ENCODE measurements at places on chromosomes 1 and 21. TPM values are rescaled to one million over a fixed set of nuclear protein-coding genes. Genes with fewer than 3 reads are reported as not detected.

VHLL gene
- total RNA-seq = not detected

SRSF10 gene
- 206 TPM for total RNA-seq

KIF21B gene
- 93.5 TPM for total RNA-seq

CREG1 gene
- 9.7 TPM for total RNA-seq

NENF gene
- 27.7 TPM for total RNA-seq

ILDR2 gene
- 15.1 TPM for total RNA-seq

RPTN gene
- not detected for total RNA-seq

PGLYRP3 gene
- total RNA-seq = not detected

ZSCAN20 gene
- total RNA-seq = 3.2 TPM

CFAP141 gene
- total RNA-seq = not detected

EDN2 gene
- total RNA-seq = not detected

TBX15 gene
- total RNA-seq = not detected

TRMT1L gene
- 25.6 TPM for total RNA-seq

KCNK2 gene
- total RNA-seq = not detected

LIN9 gene
- 10.2 TPM for total RNA-seq

CCDC181 gene
- not detected for total RNA-seq

PRAMEF1 gene
- total RNA-seq = not detected

AMPD1 gene
- not detected for total RNA-seq

CIART gene
- 3.6 TPM for total RNA-seq

CFAP107 gene
- total RNA-seq = not detected

RGS1 gene
- total RNA-seq = 29.4 TPM

ESRRG gene
- not detected for total RNA-seq

ELAPOR1 gene
- 4.7 TPM for total RNA-seq

GRCh38 chr1:153922076-153922971 lies 448 bp downstream of the GATAD2B start:
- DNase-seq = peak; percentile 82

GRCh38 chr1:226827968-226828513 lies 42.4 kb upstream of the PSEN2 start:
- peak; percentile 97 for DNase-seq

DNA sequence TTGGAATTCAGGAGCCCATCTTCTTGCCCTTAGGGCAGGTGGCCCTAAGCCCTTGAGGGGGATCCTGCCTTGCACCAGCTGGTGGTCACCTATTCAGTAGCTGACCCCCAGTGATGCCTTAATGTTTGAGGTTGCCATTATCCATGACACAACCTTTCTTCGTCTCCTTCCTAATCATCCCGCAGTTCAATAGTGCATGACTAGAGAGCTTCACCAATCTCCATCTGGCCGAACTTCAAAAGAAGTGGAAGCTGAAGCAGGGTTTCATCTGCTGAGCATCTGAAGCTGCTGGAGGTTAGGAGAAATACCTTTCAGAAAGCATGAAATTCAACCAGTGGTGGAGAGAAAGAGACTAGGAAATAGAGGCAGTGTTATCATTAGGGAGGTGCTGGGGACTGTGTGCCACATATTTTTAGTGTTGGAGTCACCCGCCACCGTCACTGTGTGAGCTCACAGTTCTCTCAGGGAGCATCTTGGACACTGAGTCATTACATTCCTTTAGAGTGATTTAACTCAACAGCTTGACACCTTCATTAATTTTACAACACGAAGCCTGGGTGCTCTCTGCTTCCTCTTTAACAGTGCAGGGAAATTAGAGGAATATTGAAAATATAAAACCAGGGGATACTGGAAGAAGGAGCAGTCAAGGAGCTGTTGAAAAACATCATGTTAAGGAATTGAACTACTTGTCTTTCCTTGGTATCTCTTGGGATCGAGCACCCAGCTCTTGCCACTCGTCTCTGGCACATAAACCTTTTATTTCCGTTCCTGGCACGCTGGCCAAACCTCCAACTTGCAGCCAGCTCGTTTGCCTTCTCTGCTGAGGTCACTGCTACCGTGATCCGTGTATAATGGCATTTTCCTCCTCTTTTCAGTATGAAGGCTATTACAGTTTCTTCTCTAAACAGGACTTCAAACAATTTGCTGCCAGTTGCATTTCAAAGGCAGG lies 53.6 kb downstream of the PEX14 start:
- DNase-seq = no peak

DNA sequence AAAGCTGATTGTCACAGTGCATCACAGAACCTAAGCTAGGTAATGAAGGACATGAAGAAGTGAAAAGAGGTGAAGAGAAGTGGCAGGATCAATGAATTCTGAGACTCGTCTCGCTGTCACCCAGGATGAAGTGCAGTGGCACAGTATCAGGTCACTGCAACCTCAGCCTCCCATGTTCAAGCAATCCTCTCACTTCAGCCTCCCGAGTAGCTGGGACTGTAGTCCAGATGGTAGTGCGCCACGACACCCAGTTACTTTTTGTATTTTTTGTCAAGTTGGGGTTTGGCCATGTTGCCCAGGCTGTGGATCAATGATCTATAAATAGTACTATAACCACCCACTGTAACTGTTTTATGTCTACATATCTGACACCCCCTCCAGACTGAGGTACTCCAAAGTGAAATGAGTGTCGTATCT lies 33.1 kb downstream of the PTP4A2 start:
- DNase-seq = no peak

DNA sequence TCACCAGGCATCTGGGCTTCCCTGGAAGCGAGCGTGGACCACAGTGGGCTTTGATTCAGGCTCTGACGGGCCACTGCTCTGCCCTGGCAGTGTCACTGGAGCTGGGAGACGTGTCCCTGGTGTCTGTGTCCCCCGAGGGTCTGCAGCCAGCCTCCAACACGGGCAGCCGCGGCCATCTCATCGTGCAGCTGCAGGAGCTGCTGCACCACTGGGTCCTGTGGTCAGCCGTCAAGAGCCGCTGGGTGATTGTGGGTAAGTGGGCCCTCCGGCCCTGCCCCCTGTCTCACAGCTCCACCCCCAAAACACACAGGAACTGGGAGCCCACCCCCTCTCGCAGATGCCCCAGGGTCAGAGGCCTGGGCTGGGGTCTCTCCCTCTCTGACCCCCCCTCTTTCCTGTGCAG lies 40.7 kb downstream of the DISP3 start:
- DNase-seq = no peak

DNA sequence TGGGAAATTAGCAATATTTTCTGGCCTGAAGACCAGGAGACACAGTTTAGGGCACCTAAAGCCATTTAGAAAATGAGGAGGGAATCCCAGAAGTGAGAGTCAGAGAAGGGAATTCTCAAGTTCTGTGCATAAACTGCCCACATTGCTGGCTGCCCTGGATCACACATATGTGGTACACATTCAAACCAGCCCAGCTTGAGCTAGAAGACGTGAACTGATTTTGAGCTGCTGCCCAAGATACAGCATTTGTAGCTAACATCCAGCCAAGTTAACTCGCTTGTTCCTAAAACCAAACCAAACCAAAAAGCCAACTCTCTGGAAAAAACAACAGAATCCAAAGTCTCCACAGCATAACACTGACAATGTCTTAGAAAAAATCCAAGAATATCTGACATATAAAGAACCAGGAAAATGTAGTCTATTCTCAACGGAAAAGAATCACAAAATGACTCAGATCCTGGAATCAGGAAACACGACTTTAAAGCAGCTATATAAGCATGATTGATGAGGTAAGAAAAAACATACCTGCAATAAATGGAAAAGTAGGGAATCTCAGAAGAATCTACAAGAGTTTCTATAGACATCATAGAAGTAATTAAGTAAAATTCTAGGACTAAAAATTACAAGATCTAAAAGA lies 18.2 kb upstream of the QSOX1 start:
- no peak for DNase-seq

DNA sequence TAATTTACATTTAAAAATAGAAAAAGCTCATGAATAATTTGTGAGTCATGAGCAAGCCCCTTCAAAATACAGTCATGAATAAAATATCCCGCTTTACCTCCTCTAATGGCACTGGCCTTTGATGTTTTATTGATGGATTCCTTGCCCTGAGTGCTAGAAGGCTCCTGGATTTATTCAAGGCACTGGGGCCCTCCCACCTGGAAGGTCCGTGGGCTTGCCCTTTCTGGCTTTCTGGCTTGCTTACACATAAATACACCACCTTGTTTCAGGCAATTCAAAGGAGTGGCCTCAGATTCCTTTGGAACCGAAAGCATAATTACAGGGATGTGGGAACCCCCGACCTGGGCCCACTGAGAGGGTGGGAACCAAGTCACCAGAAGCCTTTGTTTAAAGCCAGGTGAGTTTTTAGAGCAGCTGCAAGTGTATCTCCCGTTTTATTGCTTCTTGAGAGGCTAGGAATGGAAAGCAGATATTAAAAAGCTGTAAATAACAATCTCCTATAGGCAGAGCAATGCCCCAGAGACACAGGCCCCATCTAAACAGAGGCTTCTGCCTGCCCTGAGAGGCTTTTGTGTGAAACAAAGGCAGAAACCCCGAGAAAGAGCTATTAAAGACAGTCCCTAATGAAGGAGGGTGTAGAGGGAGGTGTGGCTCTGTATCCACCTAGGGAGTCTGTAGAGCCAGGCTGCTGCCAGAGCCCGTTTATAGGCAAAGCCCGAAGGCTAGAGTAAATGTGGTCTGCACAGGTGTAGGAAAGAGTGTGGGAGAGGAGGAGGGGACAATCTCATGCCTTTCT lies 126.4 kb downstream of the FAM78B start:
- no peak for DNase-seq

- DNase-seq = peak; percentile 78
These were observed 79.5 kb downstream of the BEND5 start for GRCh38 chr1:48697066-48697707.

DNA sequence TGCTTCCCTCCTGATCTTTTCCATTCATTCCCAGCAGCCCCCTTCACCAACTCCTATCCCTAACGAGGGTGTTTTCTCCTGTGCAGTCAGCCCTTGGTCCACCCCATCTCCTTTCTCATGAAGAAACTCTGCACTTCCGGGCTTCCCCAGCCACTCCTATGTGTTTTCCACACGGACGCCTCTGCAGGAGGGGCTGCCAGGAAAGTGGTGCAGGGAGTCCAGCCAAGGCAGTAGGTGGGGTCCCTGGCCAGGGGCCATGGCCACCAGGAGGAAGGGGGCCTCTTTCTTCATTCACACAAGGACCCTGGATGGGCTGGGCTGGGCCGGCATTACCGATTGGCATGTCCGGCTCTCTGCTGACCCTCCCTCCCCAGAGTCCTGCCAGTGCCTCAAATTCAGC lies 72.8 kb upstream of the EFHD2 start:
- DNase-seq = no peak

GRCh38 chr1:23790696-23791515 lies at the start of gene LYPLA2:
LYPLA2 (plus strand) TSS chr1:23791145; CDS start chr1:23792683, 1,538 bp downstream.
- peak; percentile 94 for DNase-seq

DNA sequence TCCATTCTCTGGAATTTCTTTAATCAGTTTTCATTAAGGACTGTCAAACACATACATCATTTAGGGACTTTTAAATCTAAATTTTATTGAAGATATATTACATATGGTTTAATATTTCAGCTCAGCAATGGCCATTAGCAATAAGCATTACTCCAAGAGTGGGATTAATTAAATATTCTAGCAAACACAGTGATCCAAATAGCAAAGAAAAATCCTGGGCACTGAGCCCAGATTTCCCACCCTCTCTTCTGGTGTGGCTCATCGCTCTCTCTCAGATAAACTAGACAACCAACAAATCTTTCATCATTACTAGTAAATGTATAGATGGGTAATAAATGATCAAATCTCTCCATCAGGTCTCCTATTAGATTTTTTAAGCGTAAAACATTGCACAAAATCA lies 53.5 kb upstream of the FOXD3 start:
- no peak for DNase-seq

GRCh38 chr1:246572785-246573184 lies 6.5 kb downstream of the CNST start:
- no peak for DNase-seq

DNA sequence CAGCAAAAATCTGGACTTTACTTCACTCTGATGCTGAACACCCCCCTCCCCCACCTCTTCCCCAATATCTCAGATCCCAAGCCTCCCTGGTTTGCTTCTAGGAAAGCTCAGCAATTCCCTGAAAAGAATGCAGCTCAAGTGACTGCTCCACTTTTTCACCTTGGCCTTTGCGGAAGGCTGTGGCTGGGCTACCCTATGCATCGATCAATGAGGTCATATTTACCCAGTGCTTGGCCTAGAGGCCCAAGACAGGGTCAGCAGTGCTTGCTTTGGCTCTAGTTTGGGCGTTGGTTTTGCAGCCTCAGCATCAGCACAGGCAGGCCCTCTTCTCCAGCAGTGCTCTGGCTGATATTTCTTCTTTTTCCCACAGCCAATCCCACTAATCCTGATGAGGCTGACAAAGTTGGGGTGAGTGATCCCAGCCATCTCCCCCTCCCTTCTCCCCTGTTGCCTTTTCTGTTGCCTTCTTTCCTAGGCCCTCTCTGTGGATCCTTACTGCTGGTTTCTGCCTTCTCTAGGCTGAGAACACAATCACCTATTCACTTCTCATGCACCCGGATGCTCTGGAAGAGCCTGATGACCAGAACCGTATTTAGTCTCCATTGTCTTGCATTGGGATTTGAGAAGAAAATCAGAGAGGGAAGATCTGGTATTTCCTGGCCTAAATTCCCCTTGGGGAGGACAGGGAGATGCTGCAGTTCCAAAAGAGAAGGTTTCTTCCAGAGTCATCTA lies 14.2 kb downstream of the FCGR2B start:
- no peak for DNase-seq

DNA sequence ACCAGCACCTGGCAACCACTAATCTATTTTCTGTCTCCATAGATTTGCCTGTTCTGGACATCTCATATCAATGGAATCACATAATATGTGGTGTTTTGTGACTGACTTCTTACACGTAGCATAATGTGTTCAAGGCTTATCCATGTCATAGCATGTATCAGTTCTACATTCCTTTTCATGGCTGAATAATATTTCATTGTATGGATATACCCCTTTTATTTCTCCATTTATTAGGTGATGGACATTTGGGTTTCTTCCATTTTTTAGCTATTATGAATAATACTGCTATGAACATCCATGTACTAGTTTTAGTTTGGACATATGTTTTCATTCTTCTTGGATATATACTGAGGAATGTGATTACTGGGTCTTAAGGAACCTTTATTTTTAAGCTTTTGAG lies 78.0 kb upstream of the OLIG2 start:
- no peak for DNase-seq

DNA sequence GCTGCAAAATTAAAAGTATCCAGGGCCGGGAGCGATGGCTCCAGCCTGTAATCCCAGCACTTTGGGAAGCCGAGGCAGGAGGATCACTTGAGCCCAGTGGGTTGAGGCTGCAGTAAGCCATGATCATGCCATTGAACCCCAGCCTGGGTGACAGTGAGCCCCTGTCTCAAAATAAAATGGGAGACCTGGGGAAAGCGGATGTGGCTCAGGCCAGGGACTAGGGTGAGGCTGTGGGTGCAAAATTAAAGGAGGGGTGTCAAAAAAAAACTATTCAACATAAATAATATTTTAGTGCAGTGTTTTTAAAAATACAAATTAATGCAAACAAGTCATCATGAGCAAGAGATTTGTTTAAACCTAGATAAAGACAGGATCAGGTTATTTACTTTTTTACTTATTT lies 100.1 kb upstream of the SLC45A1 start:
- DNase-seq = no peak

- DNase-seq = no peak
These were observed 1.7 kb upstream of the PAQR6 start for GRCh38 chr1:156249593-156249992.

GRCh38 chr1:218411101-218411500 lies 66.0 kb downstream of the TGFB2 start:
- no peak for DNase-seq

GRCh38 chr1:19605967-19606366 lies 38.1 kb upstream of the NBL1 start:
- peak; percentile 20 for DNase-seq
